ENCODE measurements at places on chromosomes 16 and 17.

DNA sequence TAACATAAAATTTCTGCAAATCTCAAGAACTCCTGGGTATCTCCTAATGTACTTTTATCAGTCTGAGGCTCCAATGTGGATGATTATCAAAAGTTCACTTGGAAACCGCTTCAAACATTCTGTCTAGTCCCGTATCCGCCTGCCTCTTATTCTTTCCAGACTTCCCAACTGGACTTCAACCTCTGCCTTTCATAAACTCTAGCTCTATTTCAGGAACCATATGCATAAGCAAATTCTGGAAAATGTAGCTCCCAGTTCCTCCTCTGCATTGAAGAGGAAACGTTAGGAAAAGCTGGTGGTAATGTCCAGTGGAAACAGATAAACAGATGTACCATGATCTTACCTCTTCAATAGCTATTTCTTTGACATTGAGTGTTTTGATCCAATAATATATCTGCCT, 285.0 kb downstream of the KCNJ2 start:
- no peak for DNase-seq

GRCh38 chr16:85529489-85530369, 83.4 kb upstream of the GSE1 start:
- DNase-seq = no peak

- no peak for DNase-seq
Observed at GRCh38 chr17:2462481-2462880, 49.2 kb downstream of the METTL16 start.

GRCh38 chr17:17075125-17075781, 33.0 kb downstream of the MPRIP start:
- DNase-seq = peak; percentile 22

DNA sequence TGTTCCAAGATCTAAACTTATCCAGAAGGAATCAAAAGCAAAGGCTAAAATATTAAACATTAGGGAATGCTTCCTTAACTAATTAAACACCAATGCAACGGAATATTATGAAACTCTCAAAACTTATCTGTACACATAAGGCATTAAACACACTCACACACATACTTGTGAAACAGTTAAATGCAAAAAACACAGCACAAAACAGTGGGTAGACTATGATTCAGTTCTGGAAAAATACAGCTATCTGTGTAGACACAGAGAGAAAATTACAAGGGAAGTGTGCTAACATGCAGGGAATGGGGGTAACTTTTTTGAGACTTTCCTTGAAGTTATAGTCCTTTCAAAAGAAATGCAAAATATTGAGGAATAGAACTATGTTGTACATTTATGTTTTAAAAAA, 36.7 kb upstream of the CCL1 start:
- DNase-seq = no peak

DNA sequence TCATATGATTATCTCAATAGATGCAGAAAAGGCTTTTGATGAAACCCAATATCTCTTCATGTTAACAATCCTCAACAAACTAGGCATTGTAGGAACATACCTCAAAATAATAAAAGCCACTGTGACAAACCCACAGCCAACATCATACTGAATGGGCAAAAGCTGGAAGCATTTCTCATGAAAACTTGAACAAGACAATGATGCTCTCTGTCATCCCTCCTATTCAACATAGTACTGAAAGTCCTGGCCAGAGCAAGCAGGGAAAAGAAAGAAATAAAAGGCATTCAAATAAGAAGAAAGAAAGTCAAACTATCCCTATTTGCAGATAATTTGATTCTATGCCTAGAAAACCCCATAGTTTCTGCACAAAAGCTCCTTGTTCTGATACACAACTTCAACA, 999.2 kb upstream of the GOT2 start:
- DNase-seq = no peak

DNA sequence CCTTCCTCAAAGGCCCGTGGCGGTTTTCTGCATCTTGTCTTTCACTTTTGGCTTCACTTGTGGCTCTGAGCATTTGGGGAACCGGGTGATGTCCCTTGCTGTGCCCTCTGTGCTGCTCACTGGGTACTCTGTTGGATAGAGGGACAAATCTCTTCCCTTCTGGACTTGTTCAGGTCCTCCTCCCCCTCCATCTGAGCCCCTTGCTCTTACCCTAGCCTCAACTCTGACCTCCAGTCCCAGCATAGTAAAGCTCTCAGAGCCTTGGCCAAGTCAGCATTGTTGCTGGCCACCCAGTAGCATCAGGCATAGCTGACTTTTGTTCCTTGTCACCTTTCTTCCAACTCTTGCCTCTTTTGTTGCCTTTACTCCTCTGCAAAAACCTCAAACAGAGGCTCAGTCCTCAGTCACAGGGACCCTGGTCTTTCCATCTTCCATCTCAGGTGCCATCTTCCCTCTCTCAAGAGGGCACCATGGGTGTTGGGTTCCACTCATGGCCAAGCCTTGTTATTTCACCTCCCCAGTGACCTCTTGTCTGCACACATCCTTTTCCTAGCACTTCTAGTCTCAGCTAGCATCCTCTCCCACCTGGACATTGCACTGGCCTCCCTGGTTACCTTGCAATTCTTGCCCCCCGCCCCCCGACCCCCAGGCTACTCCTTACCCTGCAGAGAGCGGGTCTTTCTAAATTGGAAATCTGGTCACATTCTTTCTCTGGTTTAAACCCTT, 393 bp upstream of the PSMB10 start:
- DNase-seq = peak; percentile 65

- no peak for DNase-seq
Observed at GRCh38 chr16:28179354-28179753, 32.4 kb downstream of the XPO6 start.

GRCh38 chr16:11535494-11535893, 51.2 kb downstream of the LITAF start:
- no peak for DNase-seq

- DNase-seq = no peak
Observed at GRCh38 chr17:55259684-55260111, 5.1 kb upstream of the HLF start.

GRCh38 chr16:35399133-35399532, 1939.7 kb downstream of the TP53TG3F start:
- DNase-seq = no peak

DNA sequence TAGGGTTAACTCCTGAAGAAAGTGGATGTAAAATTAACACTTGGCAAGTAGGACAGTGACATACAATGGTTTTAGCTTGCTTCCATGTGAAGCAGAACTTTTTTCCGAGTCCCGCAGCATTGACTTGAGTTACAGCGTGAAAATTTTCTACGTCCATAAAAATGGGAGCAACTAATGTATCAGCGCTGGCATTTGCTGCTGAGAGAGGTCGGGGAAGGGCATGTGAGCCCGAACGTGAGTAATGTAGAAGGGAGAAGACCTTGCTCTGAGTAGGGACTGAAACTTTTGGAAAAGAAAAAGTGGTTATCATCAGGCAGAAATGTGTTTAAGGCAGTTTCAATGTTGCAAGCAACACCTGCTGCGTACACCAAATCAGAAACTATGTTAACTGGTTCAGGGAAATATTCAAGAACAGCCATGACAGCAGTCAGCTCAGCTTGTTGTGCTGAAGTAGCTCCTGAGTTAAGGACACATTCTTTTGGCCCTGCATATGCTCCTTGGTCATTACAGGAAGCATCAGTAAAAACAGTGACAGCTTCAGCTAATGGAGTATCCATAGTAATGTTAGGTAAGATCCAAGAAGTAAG, 70.9 kb upstream of the ARL4D start:
- no peak for DNase-seq

DNA sequence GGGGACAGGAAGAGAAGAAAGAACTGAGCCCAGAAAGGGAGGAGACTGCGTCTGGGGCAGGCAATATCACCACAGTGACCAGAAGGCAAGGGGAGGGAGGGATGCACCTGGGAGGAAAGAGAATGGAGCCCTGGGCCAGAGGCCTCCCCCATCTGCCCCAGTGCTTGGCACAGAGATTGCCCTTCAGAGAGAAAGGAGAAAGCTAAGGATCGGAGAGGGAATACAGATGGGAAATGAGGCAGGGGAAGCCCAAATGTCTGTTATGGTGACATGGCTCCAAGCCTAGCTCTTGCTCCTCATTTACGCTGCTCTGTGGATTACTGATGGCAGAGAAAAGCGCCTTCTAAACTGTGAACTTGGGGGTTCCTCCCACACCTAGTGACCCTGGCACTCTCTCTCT, 47.2 kb downstream of the PIPOX start:
- DNase-seq = no peak

DNA sequence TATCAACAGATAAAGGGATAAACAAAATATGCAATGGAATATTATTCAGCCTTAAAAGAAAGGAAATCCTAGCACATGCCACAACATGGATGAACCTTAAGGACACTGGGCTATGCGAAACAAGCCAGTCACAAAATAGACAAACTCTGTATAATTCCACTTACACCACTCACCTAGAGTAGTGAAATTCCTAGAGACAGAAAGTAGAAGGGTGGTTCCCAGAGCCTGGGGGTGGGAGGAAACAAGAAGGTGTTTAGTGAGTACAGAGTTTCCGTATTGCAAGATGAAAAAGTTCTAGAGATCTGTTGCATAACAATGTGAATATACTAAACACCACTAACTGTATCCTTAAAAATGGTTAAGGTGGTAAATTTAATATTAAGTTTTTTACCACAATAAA, 10.0 kb downstream of the SPOP start:
- no peak for DNase-seq

GRCh38 chr16:23362460-23363317, 60.6 kb downstream of the SCNN1B start:
- no peak for DNase-seq

DNA sequence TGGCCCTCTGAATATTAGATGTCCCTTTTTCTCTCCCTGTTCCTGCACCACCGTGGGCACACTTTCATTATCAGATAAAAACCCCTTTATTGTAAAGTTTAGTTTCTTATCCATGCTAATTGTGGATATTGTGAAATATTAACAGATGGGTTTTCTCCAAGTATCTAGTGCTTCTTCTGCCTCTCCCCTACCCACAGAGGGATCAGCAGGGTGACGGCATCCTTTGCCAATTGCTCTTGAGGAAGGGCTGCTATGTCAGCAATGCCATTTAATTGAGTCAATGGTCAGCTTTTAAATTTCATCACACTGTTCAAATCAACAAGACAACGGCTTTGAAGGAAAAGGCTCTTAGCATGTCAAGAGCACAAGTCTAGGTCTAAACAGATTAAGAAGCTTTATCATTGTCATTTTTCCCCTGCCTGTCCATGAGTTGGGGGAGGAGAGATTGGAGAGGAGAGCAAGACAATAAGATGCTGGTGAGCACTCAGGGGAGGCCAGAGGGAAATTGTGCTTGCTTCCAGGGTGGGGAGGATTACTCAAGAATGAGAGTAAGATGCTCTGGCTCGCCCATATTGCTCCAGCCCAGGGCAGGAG, 443.0 kb upstream of the CCL2 start:
- no peak for DNase-seq

- DNase-seq = no peak
Observed at GRCh38 chr17:46832945-46833839, 14.7 kb upstream of the WNT3 start.

DNA sequence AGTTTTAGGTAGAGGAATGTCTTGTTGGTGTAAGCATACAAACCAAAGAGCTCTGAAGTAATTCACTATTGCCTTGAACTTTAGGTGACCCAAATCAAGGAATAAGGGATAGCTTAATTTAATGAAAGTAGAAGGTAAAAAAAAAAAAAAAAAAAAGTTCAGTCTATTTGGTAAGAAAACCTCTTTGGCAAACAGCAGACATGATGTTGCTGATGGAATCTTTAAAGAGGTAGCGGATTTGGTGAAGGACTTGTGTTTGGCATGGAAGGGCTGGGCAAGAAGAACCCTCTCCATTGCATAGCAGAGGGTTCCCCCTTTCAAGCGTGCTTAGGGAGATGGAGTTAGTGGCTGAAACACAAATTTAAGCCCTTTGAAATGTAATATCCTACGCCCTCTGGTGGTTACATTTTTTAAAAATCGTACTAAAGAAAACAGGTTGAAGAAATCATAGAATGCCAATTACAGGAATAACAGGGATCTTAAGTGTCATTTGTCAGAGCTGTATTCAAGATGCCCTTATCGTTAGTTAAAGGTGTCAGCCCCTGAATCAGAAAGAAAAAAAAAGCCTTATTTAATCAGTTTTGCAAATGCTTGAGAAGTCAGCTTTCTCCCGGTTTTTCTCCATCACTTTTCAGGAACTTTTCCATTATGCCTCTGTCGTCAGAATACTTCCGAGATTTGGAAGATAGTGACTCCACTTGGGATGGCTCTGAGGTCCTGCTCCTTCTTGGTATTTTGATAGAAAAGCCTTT, 383.1 kb downstream of the KCNJ2 start:
- no peak for DNase-seq

DNA sequence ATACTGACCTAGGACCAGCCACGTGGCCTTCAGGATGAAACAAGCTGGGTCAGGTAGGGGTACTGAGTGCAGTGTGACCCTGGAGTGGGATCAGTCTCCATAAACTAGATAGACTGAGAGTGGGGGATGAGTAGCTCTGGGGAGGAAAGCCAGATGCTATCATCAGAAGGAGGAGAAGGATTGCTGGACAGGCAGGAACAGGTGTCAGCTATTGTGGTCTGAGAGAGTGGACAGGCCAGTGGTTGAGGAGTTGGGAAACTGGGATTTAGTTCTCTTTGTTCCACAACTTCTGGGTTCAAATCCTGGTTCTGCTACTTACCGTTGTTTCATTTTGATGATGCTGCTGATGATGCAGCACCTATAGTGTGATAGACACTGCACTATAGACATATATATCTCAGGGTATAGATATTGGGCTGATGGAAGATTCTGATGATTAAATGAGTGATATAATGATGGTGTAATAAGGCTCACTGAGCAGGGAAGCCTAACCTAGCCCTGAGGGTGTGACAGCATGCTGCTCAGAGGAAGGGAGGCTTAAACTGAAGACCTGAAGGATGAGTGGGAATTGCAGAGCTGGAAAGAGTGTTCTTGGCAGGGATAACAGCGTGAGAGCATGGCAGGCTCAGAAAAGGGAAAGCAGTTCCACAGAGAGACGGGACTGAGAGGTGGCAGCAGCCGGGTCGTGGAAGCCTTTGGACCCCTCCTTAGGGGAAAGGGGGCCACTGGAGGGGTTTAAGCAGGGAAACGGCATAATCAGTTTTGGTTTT, 66.0 kb downstream of the SNX20 start:
- DNase-seq = no peak

GRCh38 chr16:89023621-89024511, 46.9 kb upstream of the CBFA2T3 start:
- no peak for DNase-seq

Measured in activated CD4-positive, alpha-beta T cell treated with anti-CD3 and anti-CD28 coated beads, Interleukin-2, amount 50 U/mL, for 1 hour (primary cell).